ENCODE measurements at places on chromosomes 1 and 21. TPM values are rescaled to one million over a fixed set of nuclear protein-coding genes. Genes with fewer than 3 reads are reported as not detected.

DNA sequence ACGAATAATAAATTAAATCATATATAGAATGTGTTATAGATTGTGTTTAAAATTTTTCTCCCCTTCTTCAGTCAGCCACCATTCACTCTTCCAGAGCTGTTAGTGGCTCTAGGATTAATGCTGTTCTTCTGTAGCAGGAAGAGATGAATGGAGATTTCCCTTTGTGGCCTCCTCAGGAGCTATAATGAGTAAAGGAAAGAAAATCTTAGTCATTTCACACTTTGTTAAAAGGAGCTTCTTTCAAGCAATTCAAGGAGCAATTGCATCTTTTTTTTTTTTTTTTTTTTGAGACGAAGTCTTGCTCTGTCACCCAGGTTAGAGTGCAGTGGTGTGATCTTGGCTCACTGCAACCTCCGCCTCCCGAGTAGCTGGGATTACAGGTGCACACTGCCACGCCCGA, 23.7 kb upstream of the TMCO2 start:
- no peaks in the 10 kb centered on the region for H3K27me3 ChIP-seq
- no peak for DNase-seq
- no peaks in the 10 kb centered on the region for H3K4me1 ChIP-seq
- no peak overlapping the region for H3K4me3 ChIP-seq
- H3K36me3 ChIP-seq, result peaks cover 6% of the 10 kb centered on the region

- H3K27ac ChIP-seq, result no peak overlapping the region
- H3K4me1 ChIP-seq, result no peaks in the 10 kb centered on the region
- no peak overlapping the region for H3K4me3 ChIP-seq
- H3K36me3 ChIP-seq, result no peaks in the 10 kb centered on the region
- no peak for DNase-seq
- H3K27me3 ChIP-seq, result no peaks in the 10 kb centered on the region
Observed at GRCh38 chr1:79497193-79497773, 490.8 kb upstream of the ADGRL4 start.

GRCh38 chr1:201734786-201735185, 94.2 kb upstream of the IPO9 start:
- H3K36me3 ChIP-seq, result no peaks in the 10 kb centered on the region
- DNase-seq, result no peak
- H3K27me3 ChIP-seq, result no peaks in the 10 kb centered on the region
- no peak overlapping the region for H3K27ac ChIP-seq
- H3K4me3 ChIP-seq, result no peak overlapping the region
- H3K4me1 ChIP-seq, result peaks cover 5% of the 10 kb centered on the region

DNA sequence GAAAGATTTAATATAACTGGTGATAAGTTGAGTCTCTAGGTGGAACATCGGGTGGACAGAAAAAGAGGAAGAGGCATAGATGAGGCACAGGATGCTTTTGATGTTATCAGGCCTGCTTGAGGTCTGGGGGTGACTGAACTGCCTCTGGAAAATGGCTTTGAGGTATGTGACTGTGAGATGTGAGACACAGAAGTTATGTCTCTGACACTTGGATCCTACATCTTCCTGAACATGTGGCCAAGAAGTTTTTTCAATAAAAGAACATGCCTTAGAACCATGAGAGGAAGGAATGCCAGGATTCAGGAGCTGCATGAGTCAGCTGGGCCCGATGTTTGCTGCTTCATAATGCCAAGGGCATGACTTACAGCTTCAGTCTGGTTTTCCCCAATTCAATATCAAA, 11.5 kb upstream of the AIM2 start:
- no peaks in the 10 kb centered on the region for H3K4me1 ChIP-seq
- H3K4me3 ChIP-seq, result no peak overlapping the region
- DNase-seq, result no peak
- H3K27ac ChIP-seq, result no peak overlapping the region
- no peaks in the 10 kb centered on the region for H3K27me3 ChIP-seq

DNA sequence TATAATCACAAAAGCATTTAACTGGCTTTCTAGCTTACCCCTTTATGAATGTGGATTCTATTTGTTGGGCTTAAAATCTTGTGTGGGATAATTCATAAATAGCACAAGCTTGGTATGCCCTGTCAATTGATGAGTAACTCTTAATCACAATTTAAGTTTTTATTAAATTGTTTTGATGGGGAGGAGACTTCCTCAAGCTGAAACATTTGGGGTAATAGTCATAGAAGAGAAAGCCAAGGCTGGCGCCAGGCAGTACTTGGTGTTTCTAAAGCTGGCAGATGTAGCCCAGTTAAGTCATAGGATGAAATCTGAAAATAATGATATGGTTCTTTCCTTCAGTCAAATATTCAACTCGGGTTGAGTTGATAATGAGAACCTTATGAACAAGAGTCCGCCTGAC, 167.2 kb downstream of the FMN2 start:
- no peaks in the 10 kb centered on the region for H3K36me3 ChIP-seq
- no peak overlapping the region for H3K27ac ChIP-seq
- H3K27me3 ChIP-seq, result no peaks in the 10 kb centered on the region
- H3K4me3 ChIP-seq, result no peak overlapping the region

Gene SLC6A17
- 0.09 TPM for total RNA-seq

Gene KRTAP13-2
- total RNA-seq, result 0.41 TPM

DNA sequence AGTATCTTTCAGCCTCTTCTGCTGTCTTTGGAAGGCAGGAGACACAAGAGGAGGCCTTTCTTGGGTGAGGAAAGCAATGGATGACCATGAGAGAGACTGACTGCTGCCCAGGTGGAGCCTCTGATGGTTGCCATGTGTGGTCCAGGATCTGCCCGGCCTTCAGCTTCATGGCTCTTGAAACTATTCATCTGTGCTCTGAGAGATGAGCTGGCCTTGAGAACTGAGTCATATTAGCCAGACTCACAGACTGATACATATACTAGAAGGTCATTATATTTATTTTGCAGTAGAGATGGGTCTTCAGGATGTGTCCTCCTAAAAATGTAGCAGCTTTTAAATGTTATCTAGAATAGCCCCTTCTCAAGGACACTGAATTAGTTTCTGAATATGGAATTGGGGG, 33.7 kb downstream of the PTGFRN start:
- H3K36me3 ChIP-seq, result no peaks in the 10 kb centered on the region
- DNase-seq, result no peak
- H3K27ac ChIP-seq, result peak overlapping the region; percentile 49
- no peaks in the 10 kb centered on the region for H3K27me3 ChIP-seq

GRCh38 chr1:109502364-109502851, 7.1 kb downstream of the AMIGO1 start:
- H3K27ac ChIP-seq, result no peak overlapping the region
- no peak for DNase-seq
- H3K27me3 ChIP-seq, result no peaks in the 10 kb centered on the region
- H3K4me1 ChIP-seq, result peaks cover 24% of the 10 kb centered on the region

GRCh38 chr1:65079941-65080340, 68.1 kb upstream of the AK4 start:
- H3K27me3 ChIP-seq, result no peaks in the 10 kb centered on the region
- H3K4me3 ChIP-seq, result no peak overlapping the region
- H3K4me1 ChIP-seq, result no peaks in the 10 kb centered on the region
- H3K27ac ChIP-seq, result no peak overlapping the region
- H3K36me3 ChIP-seq, result no peaks in the 10 kb centered on the region
- no peak for DNase-seq

- no peaks in the 10 kb centered on the region for H3K4me1 ChIP-seq
- H3K36me3 ChIP-seq, result no peaks in the 10 kb centered on the region
- no peaks in the 10 kb centered on the region for H3K27me3 ChIP-seq
- no peak for DNase-seq
Observed at GRCh38 chr1:244709476-244710368, 56.8 kb downstream of the DESI2 start.

Gene OR10Z1
- not detected for total RNA-seq

Gene SLC44A5
- total RNA-seq, result 0.34 TPM

- peaks cover 16% of the 10 kb centered on the region for H3K27me3 ChIP-seq
- no peak overlapping the region for H3K4me3 ChIP-seq
- no peaks in the 10 kb centered on the region for H3K36me3 ChIP-seq
Observed at GRCh38 chr1:13892671-13893325, 192.8 kb downstream of the PRDM2 start.

Gene PIK3R3
- total RNA-seq, result 32.8 TPM

- H3K36me3 ChIP-seq, result no peaks in the 10 kb centered on the region
- H3K4me1 ChIP-seq, result no peaks in the 10 kb centered on the region
- no peak overlapping the region for H3K27ac ChIP-seq
- H3K27me3 ChIP-seq, result no peaks in the 10 kb centered on the region
Observed at GRCh38 chr1:58862728-58863385, 79.0 kb upstream of the JUN start.

DNA sequence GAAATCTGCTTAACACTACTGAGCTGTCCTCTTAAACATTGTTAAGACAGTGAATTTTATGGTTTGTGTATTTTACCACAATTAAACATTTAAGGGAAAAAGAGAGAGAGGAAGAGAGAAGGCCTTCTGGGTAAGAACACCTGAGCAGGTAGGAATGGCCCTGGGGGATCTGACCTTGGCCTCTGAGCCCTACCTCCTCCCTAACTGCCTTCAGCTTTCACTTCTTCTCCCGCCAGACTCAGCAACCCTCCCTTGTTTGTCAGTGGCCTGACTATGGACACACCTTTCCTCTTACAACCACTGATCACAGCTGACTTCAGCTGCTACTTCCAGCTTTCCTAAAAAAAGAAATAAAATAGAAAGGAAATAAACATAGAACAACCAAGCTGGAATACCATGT, 13.5 kb upstream of the IGSF21 start:
- no peak for DNase-seq
- no peak overlapping the region for H3K4me3 ChIP-seq
- H3K36me3 ChIP-seq, result no peaks in the 10 kb centered on the region
- no peaks in the 10 kb centered on the region for H3K27me3 ChIP-seq
- H3K27ac ChIP-seq, result no peak overlapping the region

GRCh38 chr1:231020139-231020601, 19.9 kb downstream of the FAM89A start:
- no peak overlapping the region for H3K4me3 ChIP-seq
- DNase-seq, result no peak
- H3K4me1 ChIP-seq, result no peaks in the 10 kb centered on the region
- no peaks in the 10 kb centered on the region for H3K27me3 ChIP-seq
- no peaks in the 10 kb centered on the region for H3K36me3 ChIP-seq

GRCh38 chr1:225767634-225768540, 9.7 kb upstream of the SRP9 start:
- H3K4me1 ChIP-seq, result peaks cover 73% of the 10 kb centered on the region
- no peaks in the 10 kb centered on the region for H3K27me3 ChIP-seq

DNA sequence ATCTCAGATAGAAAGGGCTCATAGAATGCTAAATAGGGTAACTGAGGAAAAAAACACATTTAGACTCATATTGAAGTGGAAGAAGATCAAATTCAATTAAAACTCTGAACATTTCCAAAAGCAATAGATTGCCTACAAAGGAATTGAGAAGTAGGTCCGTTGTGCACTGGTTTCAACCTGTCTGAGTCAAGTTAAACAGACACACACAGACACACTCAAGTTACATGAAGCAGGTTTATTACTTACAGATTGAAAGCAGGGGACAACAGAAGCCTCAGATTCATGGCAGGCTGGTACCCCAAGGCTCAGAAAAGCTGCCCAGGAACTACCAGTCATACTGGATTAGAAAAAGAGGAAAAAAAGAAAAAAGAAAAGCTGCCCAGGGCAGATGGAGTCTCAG, 20.7 kb upstream of the S100A2 start:
- H3K4me3 ChIP-seq, result no peak overlapping the region
- H3K36me3 ChIP-seq, result no peaks in the 10 kb centered on the region

Data from adrenal gland (tissue), 19 donors.